ENCODE measurements at places on chromosomes 1 and 21. TPM values are rescaled to one million over a fixed set of nuclear protein-coding genes. Genes with fewer than 3 reads are reported as not detected.
A peak's percentile ranks its signal among the peaks of the same experiment; 100 is the strongest.

DNA sequence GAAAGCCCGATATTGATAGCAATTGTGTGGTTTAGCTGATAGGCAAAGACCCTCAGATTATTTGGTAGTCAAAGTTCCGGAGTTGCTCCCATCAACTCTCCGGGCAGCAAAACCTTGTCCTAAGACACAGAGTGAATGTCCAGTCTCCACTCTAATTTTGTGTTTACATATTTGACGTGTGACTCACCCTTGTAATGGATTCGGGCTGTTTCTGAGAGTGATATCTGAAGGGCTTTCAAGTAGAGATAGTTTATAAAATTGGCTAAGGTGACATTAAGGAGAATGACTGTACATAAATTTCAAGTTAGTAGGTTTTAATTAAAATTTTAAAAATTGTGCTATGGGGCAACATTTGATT lies 154.2 kb downstream of the CNIH3 start:
- DNase-seq = peak; percentile 80

GRCh38 chr21:23977971-23978370 lies 1629.3 kb downstream of the MRPL39 start:
- no peak for DNase-seq

- DNase-seq = no peak
Observed at GRCh38 chr1:57854436-57854835, 430.6 kb upstream of the DAB1 start.

TMEM200B gene
- 9.5 TPM for total RNA-seq

PLK3 gene
- 28.8 TPM for total RNA-seq

DNA sequence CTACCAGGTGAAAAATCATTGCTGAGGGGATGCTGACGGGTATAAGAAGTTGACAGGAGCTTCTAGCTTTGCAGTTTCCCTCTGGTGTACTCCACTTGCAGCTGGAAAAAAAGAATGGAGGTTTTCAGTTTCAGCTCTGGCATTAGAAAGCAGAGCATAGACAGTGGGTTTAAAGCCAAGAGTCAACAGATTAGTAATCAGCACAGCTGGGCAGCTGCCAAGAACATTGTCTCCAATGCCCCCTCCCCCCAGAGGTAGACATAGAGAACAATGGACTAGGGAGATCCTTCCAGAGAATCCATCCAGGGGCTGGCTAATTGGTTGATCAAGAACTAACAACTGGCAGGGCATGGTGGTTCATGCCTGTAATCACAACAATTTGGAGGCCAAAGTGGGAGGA lies 10.1 kb upstream of the ZBTB8B start:
- peak; percentile 76 for DNase-seq

PLA2G4A gene
- total RNA-seq = 74.7 TPM

UTS2 gene
- total RNA-seq = not detected

DNA sequence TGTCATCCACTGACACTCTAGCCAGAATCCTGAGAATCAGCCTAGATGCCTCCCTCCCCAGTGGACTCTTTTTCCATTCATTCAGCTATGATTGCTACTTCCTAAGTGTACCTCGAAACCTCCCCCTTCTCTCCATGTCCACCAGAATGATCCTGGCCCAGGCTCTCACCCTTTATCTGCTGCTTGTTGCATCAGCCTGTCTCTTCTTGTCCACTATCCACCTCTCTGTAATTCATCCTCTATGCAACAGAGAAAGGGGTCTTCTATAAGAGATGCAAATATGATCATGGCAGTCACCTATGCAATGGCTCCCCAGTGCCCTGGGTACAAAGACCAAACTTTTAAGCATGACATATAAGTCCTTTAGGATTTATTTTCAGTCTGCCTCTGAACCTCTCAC lies 37.7 kb downstream of the JUN start:
- DNase-seq = no peak

DNA sequence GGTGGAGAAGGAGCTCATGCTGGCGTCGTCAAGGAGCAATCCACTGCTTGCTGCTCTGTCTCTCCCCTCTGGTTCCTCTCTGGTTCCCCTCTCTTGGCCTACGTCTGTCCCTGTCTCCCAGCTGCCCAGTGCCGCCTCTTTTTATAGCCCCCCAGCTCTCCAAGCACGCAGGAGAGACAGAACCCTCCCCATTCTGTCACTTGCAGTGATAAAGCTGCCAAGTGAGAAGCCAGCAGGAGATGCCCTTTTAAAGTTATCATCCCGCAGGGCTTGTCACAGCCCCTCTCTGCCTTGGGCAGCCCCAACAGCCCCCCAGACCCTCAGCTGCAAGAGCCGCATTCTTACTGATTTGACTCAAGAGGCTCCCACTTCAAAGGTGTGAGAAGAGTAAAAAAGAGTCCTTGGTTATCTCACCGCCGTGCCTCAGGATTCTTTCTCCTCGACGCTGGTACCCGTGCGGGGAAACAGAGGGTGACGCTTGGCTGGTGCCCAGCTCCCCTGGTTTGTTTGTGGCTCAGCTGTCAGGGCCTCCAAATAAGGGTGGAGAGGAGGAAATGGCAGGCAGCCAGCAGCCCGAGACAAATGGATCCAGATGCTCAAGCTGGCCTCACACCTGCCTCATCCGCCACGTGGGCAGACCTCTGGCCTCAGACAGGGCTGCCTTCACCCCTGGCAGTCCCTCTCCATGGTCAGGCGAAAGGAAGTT lies at the start of gene NPPA:
TSS of gene NPPA (minus strand) at position 117 of the 706 bp plus-strand sequence. CDS start at position 18, 99 bp downstream.
- DNase-seq = no peak

DNA sequence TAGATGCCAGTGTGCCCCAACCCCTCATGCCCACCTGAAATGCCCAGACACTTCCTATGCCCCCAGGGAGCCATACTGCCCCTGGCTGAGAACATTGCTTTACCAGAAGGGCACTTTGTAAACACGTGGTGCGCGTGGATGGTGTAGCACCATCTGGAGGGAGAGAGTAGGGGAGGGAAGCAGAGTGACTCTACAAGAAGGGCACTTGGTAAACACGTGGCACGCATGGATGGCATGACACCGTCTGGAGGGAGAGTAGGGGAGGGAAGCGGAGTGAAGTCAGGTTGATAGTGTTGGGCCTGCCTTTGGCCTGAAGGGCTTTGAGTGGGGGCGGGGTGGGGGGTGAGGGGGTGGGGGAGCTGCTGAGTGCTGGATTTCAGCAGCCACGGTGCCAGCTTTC lies 324.0 kb upstream of the VAMP3 start:
- no peak for DNase-seq

GRCh38 chr1:56798053-56798471 lies 21.1 kb downstream of the FYB2 start:
- peak; percentile 36 for DNase-seq

TRIM67 gene
- total RNA-seq = not detected

DNA sequence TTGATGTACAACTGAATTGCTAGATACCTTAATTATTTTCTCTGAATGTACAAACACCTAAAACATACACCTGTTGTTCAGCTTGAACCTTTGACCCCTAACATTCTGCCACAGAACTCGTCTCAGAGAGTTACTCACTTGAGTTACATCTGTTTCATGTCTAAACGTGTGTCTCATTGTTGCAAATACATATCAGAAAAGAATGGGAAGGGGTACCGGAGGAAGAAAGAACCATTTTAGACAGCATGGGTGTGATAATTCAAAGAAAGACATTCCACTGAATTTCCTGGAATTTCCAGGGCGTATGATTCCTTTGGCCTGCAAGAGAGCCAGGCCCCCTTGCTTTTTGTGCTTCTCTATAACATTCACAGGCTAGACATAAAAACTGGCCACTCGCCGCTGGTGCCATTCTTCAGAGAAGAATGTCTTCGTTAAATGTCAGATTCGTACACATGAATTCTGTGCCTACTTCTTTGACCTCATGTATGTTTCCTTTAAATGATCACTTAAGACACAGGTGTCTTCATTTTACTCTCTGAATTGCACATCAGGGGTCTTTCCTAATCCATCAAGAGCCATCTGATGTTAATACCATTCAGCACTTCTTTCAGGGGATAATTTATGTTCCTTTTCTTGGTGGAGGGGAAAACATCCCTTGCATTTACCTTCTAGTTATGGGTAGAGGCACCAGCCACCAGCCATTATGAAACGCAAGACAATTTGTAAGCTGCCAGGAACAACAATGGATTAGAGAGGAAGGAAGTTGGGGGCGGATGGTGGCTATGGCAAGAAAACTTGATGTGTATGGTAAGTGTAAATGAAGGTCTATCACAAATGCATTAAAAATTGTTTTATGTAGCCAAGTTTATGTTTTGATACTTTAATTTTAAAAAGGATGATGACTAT lies 12.7 kb downstream of the ATF3 start:
- no peak for DNase-seq

C4BPA gene
- total RNA-seq = not detected

DNA sequence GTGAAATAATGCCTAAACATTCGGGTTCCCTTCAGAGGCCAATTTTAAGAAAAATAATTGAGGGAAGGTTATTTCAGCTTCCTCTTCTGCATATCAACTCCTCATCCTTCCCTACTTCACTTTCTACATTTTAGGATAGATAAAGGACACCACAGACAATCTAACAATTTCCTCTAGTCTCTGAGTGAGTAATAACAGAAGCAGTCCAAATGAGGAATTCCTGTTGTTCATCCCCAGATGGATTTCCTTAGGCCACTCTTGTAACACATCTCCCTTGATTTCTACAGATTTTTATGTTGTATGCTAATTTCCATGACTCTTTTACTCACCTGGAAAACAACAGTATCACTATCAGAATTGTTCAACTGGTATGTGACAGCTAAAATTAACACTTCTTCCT lies 87.7 kb upstream of the LYPLAL1 start:
- DNase-seq = peak; percentile 62

FAM43B gene
- 0.90 TPM for total RNA-seq

DNA sequence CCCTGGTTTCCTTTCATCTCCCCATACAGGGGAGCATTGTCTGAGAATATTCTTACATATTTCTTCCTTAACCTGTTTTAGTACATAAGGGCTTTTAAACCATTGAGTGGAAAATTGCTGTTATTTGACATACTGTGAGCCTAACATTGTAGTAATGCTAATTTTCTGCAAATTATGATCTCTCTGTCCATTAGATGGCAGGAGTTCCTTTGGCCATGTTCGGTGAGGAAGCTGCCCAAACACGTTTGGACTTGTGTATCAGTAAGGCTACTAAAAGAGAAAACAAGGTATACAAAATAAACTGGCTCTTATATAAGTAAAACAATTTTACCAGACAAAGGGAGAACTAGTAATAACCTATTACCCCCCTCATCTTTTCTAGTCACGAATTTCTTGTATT lies 29.2 kb downstream of the CDC7 start:
- peak; percentile 61 for DNase-seq

DNA sequence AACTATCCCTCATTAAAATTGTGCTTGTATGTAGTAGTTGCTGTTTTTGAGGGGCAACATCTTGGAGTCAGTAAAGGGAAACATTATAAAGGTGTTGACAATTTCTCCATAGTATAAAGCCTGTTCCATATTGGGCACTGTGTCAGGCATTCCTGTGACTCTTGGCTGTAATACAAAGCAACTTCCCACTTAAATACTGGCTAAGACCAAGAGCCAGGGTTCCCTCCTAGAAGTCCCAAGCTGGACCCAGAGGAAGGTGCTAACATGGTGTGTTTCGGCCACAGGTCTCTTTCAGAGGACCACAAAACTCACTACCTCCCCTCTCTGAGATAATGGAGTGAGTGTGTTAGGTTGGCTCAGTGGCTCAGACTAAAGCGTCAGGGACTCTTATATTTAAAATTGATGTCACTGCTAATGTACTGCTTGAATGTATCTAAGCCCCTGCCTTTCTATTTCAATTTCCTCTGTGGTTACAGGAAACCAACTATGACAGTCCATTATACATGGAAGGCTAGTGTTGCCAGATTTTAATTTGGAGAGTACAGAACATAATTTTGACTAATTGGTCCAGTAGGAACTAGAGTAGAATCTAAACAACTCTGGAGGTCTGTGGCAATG lies 74.7 kb upstream of the RGL1 start:
- no peak for DNase-seq

- DNase-seq = peak; percentile 96
Observed at GRCh38 chr1:172746091-172746949, 87.4 kb downstream of the FASLG start.

Measured in fibroblast of the aortic adventitia (primary cell).